Activated CD4-positive, alpha-beta T cell treated with anti-CD3 and anti-CD28 coated beads, Interleukin-2, amount 10 ng/mL, durations not matched to agents 7 days and 5 days (primary cell): ENCODE measurements at places on chromosomes 6 and 20. TPM values are rescaled to one million over a fixed set of nuclear protein-coding genes. Genes with fewer than 3 reads are reported as not detected.

Gene MOXD1
- total RNA-seq: not detected

Gene HLA-DOA
- 1.6 TPM for total RNA-seq

Gene PSORS1C2
- total RNA-seq: not detected

Gene AVP
- total RNA-seq: not detected

Gene BPIFB1
- total RNA-seq: not detected

Gene KCNQ2
- total RNA-seq: 0.10 TPM

Gene C6orf15
- not detected for total RNA-seq

Gene FAM217B
- total RNA-seq: 33.7 TPM
